ENCODE measurements at places on chromosomes 6 and 20.

- no peak for DNase-seq
Measured at GRCh38 chr20:36506253-36506652, 35.1 kb upstream of the MYL9 start.

GRCh38 chr6:122494665-122495272, 23.2 kb upstream of the SERINC1 start:
- no peak for DNase-seq

DNA sequence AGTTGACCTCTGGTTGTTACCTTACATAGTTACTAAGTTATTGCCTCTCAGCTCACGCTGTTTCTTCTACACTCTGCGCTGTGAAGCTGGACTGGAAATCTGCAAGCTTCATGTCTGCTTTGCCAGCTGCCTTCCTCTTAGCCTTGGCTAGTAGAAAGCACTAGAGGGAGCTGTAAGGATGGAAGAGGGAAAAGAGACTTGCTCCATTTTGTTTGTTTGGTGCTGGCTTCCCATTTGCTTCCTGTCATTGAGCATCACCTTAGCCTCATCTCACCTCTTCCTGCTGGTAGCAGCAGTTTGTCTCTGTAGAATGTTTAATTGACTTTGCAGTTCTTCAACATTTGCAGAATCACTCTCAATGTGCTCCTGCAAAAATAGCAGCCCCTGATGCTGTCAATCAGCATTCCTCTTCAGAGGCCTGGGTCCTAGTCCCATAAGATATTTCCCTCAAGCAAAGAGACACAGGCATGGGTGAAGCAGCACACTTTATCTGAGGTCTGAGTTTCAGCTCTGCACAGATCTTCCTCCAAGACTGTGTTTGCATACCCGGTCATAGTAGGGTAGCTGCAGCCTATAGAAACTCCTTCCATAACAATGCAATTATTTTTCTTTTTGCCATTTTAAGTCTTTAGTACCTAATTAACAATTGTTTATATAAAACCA, 302.2 kb upstream of the EPHA7 start:
- DNase-seq: peak; percentile 27

- DNase-seq: no peak
Measured at GRCh38 chr6:24228123-24228522, 102.1 kb downstream of the NRSN1 start.

DNA sequence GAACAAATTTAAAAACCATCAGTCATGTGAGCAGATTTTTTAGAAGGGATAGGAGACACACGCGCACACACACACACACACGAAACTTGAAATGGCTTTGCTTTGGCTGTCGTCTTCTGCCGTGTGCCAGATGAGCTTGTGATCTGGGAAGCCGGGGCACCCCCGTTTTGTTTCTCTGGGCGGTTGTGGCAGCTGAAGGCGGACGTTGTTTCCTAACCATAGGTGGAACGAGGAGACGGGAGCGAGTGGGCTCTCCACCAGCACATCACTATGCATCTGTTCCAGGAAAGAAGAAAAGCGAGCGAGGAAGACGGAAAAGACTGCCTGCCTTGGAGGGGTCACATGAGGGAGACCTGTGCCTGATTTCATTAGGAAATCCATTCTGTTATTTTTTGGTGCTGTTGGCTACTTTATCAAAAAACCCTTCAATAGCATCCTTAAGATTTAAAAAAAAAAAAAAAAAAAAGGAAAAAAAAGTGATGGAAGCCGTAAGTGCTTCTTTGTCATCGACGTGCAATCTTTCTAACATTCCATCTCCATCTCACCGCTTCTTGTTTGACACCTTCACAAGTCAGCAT, 142.1 kb downstream of the DTNBP1 start:
- no peak for DNase-seq

GRCh38 chr6:166862287-166862977, 93.9 kb downstream of the RNASET2 start:
- no peak for DNase-seq

GRCh38 chr20:5779071-5779900, 29.1 kb downstream of the SHLD1 start:
- DNase-seq: no peak

DNA sequence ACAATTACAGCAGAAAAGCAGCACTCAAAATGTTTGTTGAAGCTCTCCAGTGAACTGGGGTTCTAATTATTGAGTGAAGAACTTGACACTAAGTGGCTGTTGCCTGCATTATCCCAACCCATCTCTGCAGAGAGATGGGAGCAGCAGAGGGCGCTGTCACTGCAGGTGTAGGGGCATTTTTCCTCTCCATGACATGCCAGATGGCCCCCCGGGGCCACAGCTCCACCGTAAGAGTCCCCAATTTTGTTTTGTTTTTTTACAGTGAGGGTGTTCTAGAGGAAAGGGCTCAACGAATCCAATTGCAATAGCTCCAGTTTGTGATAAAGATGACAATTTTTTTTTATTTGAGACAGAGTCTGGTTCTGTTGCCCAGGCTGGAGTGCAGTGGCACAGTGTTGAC, 1.9 kb upstream of the FUCA2 start:
- DNase-seq: no peak

GRCh38 chr6:75751443-75751842, 2.4 kb downstream of the MYO6 start:
- no peak for DNase-seq

DNA sequence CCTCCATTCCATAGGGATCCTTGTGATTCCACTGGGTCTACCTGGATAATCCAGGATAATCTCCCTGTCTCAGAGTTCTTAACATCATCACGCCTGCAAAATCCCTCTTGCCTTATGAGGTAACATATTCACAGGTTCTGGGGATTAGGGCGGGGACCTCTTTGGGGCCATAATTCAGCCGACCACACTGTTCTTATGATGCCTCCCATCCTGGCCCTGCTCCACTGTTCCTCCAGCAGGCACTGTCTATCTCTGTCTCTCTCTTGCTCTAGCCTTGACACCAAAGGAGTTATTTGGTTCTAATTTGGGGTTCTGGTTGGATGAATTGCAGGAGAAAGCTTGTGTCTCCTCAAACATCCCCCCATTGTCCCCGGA, 168.1 kb downstream of the NFATC2 start:
- no peak for DNase-seq

- DNase-seq: no peak
Measured at GRCh38 chr20:41380551-41381193, 14.1 kb upstream of the EMILIN3 start.

All from Panc1 (cell line).